Activated naive CD8-positive, alpha-beta T cell treated with anti-CD3 and anti-CD28 coated beads, Interleukin-2, amount 50 U/mL, for 24 hours (primary cell): ENCODE measurements at places on chromosomes 4 and X.
A peak's percentile ranks its signal among the peaks of the same experiment; 100 is the strongest.

DNA sequence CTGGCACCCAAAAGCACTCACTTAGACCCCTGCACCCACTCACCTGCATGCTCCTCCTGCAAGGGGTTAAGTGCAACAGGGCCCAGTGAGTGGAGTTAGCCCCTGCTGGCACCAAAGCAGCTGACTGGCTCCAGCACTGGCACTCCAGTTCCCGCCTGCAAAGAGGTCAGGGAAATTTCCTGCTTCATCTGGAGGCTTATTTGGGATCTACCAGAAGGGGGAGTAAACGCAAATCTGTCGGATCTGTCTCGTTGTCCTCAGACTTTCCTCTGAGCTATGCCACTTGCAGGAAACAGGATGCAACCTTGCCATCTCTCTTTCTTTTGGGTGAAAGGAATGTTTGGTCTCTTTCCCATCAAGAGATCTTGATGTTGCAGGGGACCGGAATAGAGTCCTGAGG is 435.6 kb downstream of the PCDH10 start:
- H3K27ac ChIP-seq = no peak overlapping the region
- H3K27me3 ChIP-seq = no peaks in the 10 kb centered on the region
- no peak overlapping the region for H3K4me3 ChIP-seq

- no peak for DNase-seq
- no peaks in the 10 kb centered on the region for H3K4me1 ChIP-seq
- H3K4me3 ChIP-seq = no peak overlapping the region
- no peaks in the 10 kb centered on the region for H3K36me3 ChIP-seq
Measured at GRCh38 chr4:139843641-139844040, 178.0 kb downstream of the MGST2 start.

DNA sequence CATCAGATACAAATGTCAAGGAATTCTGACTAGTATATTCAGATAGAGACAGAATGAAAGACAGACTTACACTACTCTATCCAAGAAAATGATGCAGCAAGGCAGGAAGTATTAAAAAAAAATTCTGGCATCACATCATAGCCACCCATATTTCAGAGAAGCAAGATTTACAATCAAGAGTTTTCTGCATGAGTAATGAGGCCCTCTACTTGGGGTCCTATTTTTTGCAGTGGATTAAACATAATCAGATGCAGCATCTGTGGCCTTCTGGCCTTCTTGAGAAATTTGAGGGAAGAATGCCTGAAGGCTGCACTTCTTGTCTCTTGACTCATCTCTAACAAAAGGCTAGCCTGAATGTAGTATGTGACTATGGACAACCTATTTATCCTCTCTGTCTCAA is 48.2 kb upstream of the SLIT2 start:
- no peaks in the 10 kb centered on the region for H3K36me3 ChIP-seq
- no peak overlapping the region for H3K4me3 ChIP-seq
- no peaks in the 10 kb centered on the region for H3K27me3 ChIP-seq
- no peak for DNase-seq
- H3K27ac ChIP-seq = no peak overlapping the region
- no peaks in the 10 kb centered on the region for H3K4me1 ChIP-seq

DNA sequence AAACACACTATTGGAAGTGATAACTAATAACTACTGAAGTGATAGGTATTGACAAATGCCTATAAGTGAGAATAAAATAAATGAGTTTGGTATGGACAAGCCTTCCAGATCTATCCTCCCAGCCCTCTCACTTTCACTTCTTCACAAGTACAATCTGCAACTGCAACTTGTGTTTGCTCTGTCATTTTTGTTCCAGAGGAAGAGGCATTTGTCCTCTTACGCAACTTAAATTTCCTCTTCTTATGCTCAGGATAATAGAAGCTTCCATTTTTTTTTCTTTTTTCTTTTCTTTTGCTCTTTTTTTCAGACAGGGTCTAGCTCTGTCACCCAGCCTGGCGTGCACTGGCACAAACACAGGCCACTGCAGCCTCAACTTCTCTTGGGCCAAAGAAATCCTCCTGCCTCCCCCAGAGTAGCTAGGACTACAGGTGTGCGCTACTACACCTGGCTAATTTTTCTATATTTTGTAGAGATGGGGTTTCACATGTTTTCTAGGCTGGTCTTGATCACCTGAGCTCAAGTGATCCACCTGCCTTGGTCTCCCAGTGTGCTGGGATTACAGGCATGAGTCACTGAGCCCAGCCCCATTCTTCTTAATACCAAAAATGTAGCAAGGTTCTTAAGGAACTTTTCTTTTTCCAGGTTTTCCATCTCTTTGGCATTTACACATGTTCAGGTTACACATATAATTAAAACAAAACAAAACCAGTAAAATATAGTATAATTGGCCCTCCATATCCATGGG is 73.1 kb downstream of the PDGFC start:
- H3K36me3 ChIP-seq = no peaks in the 10 kb centered on the region
- H3K4me3 ChIP-seq = no peak overlapping the region
- no peaks in the 10 kb centered on the region for H3K27me3 ChIP-seq
- no peaks in the 10 kb centered on the region for H3K4me1 ChIP-seq

- no peak for DNase-seq
- no peak overlapping the region for H3K27ac ChIP-seq
- H3K4me3 ChIP-seq = no peak overlapping the region
- H3K4me1 ChIP-seq = no peaks in the 10 kb centered on the region
Measured at GRCh38 chrX:119343856-119344255, 55.3 kb upstream of the SLC25A43 start.

- no peak for DNase-seq
- no peak overlapping the region for H3K4me3 ChIP-seq
Measured at GRCh38 chr4:15673337-15673736, 8.3 kb upstream of the FAM200B start.

DNA sequence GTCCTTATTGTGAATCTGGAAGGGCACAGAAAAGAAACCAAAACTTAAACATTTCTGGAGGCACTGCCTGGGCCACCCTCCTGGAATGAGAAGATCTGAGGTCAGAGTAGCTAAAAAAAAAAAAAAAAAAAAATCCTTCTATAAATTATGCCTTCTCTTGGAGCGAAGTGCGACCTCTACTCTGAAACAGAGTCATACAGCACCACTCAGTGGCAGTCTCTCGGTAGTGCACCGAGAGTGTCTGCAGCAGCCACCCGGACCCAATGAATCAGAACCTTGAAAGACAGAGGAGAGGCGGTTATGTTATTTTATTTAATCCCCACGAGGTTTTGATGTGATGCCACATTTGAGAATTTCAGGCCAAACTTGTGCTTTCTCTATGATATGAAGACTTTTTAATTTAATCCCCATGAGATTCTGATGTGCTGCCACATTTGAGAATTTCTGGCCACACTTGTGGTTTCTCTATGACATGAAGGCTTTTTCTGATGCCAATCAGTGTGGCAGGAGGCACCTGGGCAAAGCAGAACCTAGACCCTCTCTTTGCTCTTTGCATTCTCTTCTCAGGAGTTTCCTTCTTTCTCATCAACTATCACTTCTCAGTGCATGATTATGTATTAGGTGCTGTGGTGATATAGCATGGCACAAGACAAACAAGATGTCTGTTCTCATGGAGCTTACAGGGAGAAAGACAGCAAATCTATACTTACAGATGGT is 5.6 kb upstream of the CT47C1 start:
- H3K4me1 ChIP-seq = peaks cover 3% of the 10 kb centered on the region
- no peak overlapping the region for H3K4me3 ChIP-seq
- H3K27me3 ChIP-seq = no peaks in the 10 kb centered on the region
- H3K36me3 ChIP-seq = no peaks in the 10 kb centered on the region
- peak; percentile 23 for DNase-seq

- DNase-seq = no peak
- H3K4me3 ChIP-seq = no peak overlapping the region
Measured at GRCh38 chrX:19049110-19049509, 65.2 kb upstream of the PHKA2 start.

GRCh38 chr4:52299120-52299519 is 248.0 kb downstream of the SPATA18 start:
- DNase-seq = no peak
- H3K36me3 ChIP-seq = no peaks in the 10 kb centered on the region
- H3K4me3 ChIP-seq = no peak overlapping the region
- H3K27ac ChIP-seq = no peak overlapping the region
- no peaks in the 10 kb centered on the region for H3K4me1 ChIP-seq
- no peaks in the 10 kb centered on the region for H3K27me3 ChIP-seq

GRCh38 chr4:95107635-95108034 is 349.9 kb downstream of the BMPR1B start:
- H3K4me1 ChIP-seq = no peaks in the 10 kb centered on the region
- no peak overlapping the region for H3K27ac ChIP-seq
- H3K36me3 ChIP-seq = no peaks in the 10 kb centered on the region
- no peak overlapping the region for H3K4me3 ChIP-seq
- no peak for DNase-seq
- no peaks in the 10 kb centered on the region for H3K27me3 ChIP-seq

- H3K4me1 ChIP-seq = peaks cover 91% of the 10 kb centered on the region
- no peaks in the 10 kb centered on the region for H3K27me3 ChIP-seq
- no peak overlapping the region for H3K4me3 ChIP-seq
- H3K36me3 ChIP-seq = peaks cover 28% of the 10 kb centered on the region
Measured at GRCh38 chr4:153535772-153536513, 69.8 kb downstream of the TMEM131L start.

DNA sequence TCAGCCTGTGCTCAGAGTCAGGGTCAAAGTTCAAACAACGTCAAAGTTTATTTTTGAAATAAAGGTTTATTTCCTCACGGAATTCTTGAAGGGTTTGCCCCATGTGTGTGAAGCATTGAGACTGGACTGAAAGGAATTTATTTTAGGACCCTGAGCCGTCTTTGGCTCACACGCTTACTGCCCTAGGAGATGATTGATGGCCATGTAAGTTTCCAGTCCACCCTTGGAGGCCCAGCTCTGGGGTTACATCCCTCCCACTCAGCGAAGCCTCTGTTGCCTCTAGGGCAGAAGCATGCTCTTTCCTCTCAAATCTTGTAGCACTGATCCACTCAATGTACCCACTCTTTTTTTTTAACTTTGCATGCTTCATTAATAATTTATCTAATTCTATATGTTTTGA is 4.5 kb upstream of the NHSL2 start:
- H3K27ac ChIP-seq = no peak overlapping the region
- no peaks in the 10 kb centered on the region for H3K36me3 ChIP-seq
- H3K4me3 ChIP-seq = no peak overlapping the region
- no peak for DNase-seq

DNA sequence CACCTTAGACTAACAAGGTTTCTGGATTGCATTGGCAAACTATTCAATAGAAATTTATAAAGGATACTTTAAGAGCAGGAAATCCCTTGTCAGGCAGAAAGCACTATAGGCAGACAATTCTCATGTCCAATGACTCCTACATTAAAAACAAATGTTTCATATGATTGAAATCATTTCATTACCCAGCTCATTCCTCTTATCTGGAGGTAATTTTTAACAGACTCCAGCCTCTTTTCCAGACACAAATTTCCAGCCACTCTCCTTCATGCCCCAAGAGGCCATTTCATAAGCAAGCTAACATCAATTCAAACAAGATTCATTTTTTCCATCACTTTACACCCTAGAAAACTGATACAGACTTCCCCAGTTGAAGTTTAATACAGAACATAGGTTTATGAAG is 495.1 kb upstream of the FRG1 start:
- DNase-seq = no peak
- H3K36me3 ChIP-seq = no peaks in the 10 kb centered on the region
- H3K4me3 ChIP-seq = no peak overlapping the region

DNA sequence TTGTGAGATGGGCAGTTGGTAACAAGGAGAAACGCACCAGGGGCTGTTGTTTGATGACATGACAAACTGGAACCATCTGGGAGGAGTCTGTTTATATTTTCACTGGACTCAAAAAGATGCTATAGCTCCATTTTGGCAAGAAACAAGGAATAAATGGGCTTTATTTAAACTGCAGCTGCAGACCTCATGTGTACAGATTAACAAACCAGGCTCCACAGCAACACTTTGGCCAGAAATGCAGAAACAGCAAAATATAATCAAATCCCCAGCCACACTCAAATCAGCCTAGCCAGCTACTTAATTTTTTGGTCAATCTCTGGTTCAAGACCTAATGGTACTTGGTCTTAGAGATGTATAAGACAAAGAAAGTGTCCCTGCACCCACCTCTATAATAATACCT is 52.7 kb downstream of the ASB9 start:
- no peak overlapping the region for H3K27ac ChIP-seq
- no peak for DNase-seq
- no peaks in the 10 kb centered on the region for H3K36me3 ChIP-seq
- H3K27me3 ChIP-seq = no peaks in the 10 kb centered on the region
- H3K4me3 ChIP-seq = no peak overlapping the region

DNA sequence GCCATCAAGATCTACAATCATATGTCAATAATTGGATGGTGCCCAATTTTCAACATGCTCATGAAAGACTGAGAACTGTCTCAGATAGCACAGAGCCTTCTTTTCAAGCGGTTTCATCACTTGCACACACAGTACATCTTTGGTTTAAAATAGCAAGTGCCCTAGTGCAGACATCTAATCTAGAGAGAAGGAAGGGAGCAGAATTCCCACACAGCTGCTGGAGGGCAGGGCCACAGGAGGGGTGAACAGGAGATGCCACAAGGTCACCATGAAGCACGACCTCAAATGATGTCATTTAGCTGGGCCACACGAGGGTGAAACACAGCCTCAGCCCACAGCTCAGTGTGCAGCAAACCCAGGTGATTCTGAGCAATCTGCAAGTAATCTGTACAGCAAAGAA is 24.3 kb downstream of the LEF1 start:
- peaks cover 6% of the 10 kb centered on the region for H3K36me3 ChIP-seq
- H3K4me1 ChIP-seq = peaks cover 93% of the 10 kb centered on the region
- H3K4me3 ChIP-seq = peak overlapping the region; percentile 45
- no peaks in the 10 kb centered on the region for H3K27me3 ChIP-seq

GRCh38 chr4:24862073-24862751 is 50.6 kb downstream of the CCDC149 start:
- H3K4me1 ChIP-seq = no peaks in the 10 kb centered on the region
- H3K36me3 ChIP-seq = no peaks in the 10 kb centered on the region
- DNase-seq = no peak

DNA sequence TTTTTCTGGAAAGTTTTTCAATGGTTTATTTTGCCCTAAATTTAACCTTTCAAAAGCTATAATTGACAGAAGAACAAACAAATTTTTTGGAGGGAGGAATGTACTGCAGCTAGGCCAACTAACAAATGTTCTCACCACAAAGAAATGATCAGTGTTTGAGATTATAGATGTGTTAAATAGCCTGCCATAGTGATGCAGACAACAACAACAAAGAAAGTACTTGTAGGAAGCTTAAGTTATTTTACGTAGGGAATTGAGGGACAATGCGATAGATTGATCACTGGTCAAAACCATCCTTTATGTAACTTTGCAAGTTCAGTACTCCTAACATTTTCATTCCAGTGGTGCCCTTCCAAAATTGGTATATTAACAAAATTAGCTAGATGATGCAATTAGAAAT is 340.4 kb downstream of the SH3BGRL start:
- DNase-seq = no peak
- H3K27ac ChIP-seq = no peak overlapping the region
- H3K4me3 ChIP-seq = no peak overlapping the region
- no peaks in the 10 kb centered on the region for H3K27me3 ChIP-seq
- no peaks in the 10 kb centered on the region for H3K4me1 ChIP-seq

DNA sequence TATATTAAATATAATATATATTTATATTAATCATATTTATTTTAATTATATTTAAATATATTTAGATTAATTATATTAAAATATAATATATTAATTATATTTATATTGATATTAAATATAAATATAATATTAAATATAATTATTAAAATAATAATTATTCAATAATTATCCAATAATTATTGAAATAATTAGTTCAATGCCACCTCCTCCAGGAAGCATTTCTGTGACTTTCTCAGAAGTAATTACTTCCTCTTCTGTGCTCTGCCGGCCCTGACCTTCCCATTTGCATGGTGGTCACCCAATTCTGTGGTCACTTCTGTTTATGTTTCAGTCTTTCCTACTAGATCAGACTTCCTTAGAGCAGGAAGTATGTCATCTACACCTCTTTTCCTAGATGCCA is 45.8 kb downstream of the EVC2 start:
- H3K4me1 ChIP-seq = no peaks in the 10 kb centered on the region
- no peak for DNase-seq
- no peak overlapping the region for H3K4me3 ChIP-seq
- no peak overlapping the region for H3K27ac ChIP-seq
